Jurkat, Clone E6-1 (cell line): ENCODE measurements at places on chromosomes 4 and X.

DNA sequence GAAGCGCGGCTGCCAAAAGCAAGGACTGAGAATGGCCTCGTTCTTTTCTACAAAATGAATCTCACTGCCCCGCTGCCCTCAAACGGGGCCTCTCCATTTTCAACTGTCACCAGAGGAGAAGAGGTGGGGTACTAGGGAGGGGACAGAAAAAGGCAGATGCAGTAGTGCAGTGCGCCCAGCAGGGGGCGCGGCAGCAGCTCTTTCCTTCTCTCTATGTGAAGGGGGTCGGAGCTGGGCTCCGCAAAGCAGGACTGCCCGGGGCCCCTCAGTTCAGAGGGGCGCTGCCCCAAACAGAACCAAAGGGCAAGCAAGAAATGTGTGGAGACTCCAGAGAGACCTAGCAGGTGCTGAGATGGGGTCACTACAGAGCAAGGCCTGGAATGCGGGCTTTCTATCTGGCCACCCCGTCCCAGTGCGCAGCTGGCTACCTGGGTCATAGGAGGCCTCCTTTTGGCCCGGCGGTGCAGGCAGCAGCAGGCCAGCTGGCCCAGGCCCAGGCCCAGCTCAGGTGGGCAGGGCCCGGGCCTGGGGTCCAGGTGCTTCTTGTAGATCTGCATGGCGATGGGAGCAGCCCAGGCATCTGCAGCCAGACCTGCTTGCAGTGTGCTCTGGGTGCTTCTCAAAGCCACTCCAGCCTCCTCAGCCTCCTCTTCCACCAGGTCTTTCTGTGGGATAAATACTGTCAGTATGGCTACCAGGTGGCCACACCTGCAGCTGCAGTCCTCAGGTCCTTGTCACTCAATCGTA lies 5.9 kb downstream of the IRAK1 start:
- DNase-seq, result no peak

- no peak for DNase-seq
These were observed 24.4 kb downstream of the MFAP3L start for GRCh38 chr4:170001745-170002267.

DNA sequence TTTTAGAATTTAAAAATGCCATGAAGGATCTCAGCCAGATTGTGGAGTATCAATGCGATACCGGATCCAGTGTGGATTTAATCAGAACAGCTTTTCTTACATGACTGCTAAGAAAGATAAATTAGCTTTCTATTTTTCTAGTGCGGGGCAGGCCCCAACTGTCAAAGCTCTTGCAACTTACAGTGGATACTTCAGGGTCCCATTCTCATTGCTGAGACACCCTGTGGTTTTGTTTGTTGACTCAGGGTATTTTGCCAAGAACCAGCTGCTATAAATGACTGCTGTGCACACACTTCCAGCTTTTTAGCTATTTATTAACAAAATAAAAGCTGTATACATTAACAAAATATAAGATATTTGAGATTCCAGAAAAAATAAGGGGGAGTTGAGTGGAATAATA lies 166.4 kb downstream of the DCLK2 start:
- DNase-seq, result no peak

- DNase-seq, result no peak
These were observed 200.0 kb upstream of the MAD2L1 start for GRCh38 chr4:120266602-120267001.
